ENCODE measurements at places on chromosomes 11 and 22. TPM values are rescaled to one million over a fixed set of nuclear protein-coding genes. Genes with fewer than 3 reads are reported as not detected.

- H3K4me1 ChIP-seq: no peaks in the 10 kb centered on the region
- H3K27me3 ChIP-seq: no peaks in the 10 kb centered on the region
- H3K27ac ChIP-seq: no peak overlapping the region
- no peaks in the 10 kb centered on the region for H3K36me3 ChIP-seq
- H3K4me3 ChIP-seq: no peak overlapping the region
Observed at GRCh38 chr11:84465040-84465439, 1162.1 kb downstream of the DLG2 start.

GRCh38 chr22:47624252-47625012 is 862.0 kb downstream of the TBC1D22A start:
- no peak for DNase-seq
- H3K36me3 ChIP-seq: no peaks in the 10 kb centered on the region
- no peak overlapping the region for H3K27ac ChIP-seq
- no peak overlapping the region for H3K4me3 ChIP-seq

The SAAL1 gene
- 38.0 TPM for total RNA-seq

The MMP12 gene
- total RNA-seq: not detected

- H3K27ac ChIP-seq: no peak overlapping the region
- no peak for DNase-seq
- H3K4me1 ChIP-seq: no peaks in the 10 kb centered on the region
- no peaks in the 10 kb centered on the region for H3K36me3 ChIP-seq
- H3K4me3 ChIP-seq: no peak overlapping the region
Observed at GRCh38 chr11:77126861-77127234, 1.2 kb upstream of the MYO7A start.

The C11orf42 gene
- total RNA-seq: not detected

The KCNQ1 gene
- total RNA-seq: 1.4 TPM

DNA sequence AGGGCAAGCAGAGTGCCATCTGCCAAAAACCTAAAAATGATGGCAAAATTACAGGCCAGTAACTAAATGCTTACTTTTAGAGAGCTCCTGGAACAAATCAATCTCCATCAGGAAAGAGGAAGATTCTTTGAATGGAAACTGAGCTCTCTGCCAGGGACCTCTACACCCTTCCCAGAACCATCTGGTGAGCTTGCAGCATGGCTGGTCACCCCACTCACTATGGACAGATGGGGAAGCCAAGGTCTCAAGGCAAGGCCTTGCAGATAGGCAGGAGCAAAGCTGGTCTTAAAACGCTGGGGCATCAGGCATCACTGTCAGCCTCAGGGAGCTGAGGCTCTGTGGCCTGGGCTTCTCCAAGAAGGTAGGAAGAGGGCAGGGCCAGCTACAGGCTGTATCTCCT is 36.2 kb downstream of the SERGEF start:
- no peak for DNase-seq
- H3K4me3 ChIP-seq: no peak overlapping the region
- no peaks in the 10 kb centered on the region for H3K27me3 ChIP-seq
- H3K27ac ChIP-seq: no peak overlapping the region
- no peaks in the 10 kb centered on the region for H3K4me1 ChIP-seq

The DMC1 gene
- total RNA-seq: 4.6 TPM

Data from natural killer cell treated with Interleukin-12 subunit alpha and Interleukin-12 subunit beta and Interleukin-15 and Interleukin-18, amount 100 ng/mL, for 72 hours (primary cell).